GM12865 (cell line): ENCODE measurements at places on chromosomes 11 and 22.

DNA sequence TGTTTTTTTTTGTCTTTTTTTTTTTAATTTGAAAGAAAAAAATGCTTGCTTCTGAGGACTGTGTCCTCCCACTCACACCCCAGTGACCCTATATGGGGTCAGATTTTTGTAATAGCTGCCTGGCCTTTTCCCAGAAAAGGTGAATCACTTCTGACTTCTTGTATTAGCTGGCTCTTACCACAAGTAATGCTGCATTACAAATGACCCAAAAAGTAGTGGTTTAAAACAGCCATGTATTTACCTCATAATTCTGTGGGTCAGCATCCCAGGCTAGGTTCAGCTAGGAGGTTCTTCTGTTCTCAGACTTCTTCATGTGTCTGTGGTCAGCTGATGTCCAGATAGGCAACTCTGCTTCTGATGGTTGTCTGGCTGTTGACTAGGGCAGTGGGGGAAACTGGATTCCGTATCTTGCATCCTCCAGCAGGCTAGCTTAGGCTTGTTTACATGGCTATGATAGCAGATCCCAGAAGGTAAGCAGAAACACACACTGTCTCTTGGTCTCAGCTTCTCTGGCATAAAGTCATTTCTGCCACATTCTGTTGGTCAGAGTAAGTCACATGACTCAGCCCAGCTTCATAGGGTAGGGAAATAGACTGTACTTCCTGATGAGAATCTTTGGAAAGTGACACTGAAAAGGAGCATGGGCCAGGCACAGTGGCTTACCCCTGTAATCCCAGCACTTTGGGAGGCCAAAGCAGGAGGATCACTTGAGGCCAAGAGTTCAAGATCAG is 19.5 kb downstream of the LHFPL7 start:
- DNase-seq: no peak

DNA sequence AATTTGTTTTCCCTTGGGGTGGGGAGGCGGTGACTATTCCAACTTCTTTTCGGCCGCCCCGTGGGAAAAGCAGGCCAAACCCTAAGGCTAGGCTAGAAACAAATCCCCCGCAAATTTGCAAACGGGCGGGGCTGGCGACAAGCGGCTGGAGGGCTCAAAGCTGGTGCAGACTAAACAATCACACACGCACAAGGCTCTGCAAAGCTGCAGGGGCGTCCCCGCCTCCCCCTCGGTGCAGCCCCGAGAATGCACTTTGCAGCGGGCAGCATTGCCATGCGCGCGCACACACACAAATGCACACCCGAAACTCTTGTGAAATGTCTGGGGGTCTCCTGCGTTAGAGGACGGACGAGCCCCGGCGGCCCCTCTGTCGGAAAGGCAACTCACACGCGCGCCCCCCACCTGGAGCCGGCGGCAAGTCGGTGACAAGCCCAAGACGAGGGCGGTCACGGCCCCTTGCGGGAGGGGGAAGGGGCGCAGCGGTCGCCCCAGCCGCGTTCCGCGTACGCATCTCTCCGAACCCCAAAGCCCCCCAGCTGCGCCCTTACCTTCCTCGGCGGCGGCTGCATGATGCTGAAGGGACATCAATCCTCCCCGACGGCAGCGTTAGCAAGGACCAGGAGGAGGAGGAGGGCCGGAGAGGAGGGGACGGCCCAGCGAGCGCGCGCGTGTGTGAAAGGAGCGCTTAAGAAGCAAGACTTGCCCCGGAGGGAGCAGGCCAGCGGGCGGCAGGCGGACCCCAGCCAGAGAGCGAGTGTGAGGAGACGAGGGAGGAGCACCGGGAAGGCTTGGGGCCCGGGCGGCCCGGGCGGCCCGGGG is 600 bp downstream of the FCHSD2 start:
- peak; percentile 86 for DNase-seq

- DNase-seq: no peak
These were observed 7.9 kb downstream of the MTMR2 start for GRCh38 chr11:95916049-95916448.

- DNase-seq: no peak
These were observed 56.1 kb upstream of the NARS2 start for GRCh38 chr11:78630561-78631303.

DNA sequence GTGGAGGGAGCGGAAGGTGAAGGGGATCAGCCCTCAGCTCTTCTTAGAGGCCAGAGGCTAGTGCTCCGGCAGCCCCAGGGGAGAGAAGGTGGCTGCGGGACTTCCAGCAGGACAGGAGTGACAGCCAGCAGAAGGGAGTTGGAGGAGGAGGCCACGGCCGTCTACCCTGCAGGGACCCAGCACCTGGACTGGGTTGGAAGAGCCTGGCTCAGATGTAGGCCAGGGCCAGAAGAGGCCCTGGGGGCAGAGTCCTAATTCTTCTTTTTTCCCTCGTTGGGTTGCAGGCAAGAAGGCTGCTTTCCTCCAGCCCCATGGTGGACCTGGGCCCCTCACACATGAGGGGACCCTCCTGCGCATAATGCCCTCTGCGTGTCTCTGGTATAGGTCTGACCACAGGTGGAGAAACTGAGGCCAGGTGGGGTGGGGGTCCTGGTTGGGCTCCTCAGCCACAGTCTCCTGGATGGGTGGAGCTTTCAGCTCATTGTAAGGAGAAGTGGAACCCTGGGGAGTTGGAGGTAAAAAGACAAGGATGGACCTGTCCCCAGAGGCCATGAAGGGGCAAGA is 2.3 kb upstream of the MCAM start:
- DNase-seq: no peak

- no peak for DNase-seq
These were observed 127.8 kb downstream of the MYO18B start for GRCh38 chr22:25869771-25870170.

GRCh38 chr22:34475886-34476285 is 555.6 kb upstream of the LARGE1 start:
- no peak for DNase-seq

DNA sequence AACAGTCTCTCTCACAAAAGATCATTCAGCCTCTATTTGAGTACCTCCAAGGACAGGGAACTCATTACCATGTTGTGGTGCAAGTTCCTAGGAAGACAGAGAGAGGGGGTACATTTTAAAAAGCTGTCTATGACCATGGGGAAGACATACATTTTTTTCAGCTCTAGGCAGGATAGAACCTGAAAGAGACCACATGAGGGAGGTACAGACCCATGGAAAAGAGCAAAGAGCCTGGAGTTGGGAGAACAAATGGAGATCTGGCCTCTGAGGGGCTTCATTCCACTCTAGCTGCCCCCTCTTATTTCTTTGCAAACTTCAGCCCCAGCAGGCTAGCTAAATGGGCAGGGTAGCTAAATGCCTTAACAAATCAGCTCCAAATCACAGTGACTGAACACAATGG is 36.3 kb downstream of the KCNC1 start:
- DNase-seq: no peak

DNA sequence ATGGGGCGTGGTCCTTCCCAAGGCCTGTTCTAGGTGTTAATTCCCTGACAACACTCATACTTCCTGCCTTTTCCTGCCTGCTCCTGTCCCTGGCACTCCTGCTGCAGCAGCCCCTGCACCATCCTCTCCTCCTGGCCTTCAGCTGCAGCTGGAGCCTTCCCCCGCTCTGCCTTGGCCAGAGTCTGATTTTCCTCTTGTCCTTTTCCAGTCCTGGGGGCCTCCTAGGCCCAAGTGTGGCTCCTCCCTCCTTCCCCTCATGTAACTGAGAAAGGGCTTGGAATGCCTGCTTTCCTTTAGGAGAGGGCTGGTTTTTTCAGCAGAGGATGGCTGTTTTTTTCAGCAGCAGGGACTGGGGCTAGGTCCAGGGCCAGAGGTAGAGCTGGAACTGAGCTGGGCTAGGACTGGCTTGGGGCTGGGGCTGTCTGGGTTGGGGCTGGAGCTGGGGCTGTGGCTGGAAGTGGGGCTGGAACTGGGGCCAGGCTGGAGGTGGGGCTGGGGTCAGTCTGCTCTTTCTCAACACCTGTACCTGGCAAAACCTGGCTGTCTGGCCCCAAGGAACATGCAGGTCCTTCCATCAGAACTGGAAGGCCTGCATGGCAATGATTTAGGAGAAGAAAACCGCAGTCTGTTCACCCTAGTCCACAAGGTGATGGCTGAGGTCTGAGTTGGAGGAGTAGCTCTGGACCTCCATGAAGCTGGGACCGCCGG is 23.6 kb downstream of the ZC3H7B start:
- DNase-seq: no peak

- DNase-seq: no peak
These were observed 4.3 kb downstream of the GRK2 start for GRCh38 chr11:67270256-67271204.

GRCh38 chr11:79702303-79702702 is 261.5 kb upstream of the TENM4 start:
- no peak for DNase-seq

DNA sequence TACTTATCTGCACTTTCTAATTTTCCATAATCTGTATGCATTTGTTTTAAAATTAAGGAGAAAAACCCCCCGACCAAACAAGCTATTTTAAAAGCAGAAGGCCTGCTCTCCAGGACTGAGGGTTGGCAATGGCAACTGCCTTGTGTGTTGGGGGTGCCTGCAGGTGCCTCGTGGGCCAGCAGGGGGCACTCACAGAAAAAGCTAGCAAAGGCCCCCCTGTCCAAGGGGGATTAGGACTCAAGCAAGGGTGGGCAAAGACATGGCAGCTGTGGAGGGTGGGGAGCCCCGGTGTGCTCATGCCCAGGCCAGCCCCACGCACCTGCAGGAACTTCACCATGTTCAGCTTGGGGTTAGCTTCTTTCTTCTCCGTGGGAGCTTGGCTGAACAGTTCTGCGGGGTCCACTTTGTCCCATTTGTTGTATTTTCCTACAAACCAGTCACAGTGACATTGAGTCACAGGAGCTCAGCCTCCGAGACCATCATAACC is 10.3 kb downstream of the TOP3B start:
- peak; percentile 63 for DNase-seq

DNA sequence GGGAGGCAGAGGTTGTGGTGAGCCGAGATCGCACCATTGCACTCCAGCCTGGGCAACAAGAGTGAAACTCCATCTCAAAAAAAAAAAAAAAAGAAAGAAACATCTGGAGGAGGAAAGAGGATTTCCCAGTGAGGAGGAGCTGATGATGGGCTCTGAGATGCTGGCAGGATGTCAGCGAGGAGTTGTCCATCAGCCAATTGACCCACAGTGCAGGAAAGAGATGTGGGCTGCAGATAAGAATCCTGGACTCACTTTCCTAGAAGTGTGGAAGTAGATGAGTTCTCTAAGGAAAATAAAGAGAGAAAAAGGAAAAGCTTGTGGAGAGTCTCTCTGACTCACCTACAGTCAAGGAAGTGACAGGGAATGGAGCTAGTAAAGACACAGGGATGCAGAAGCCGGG is 9.7 kb downstream of the IZUMO1R start:
- DNase-seq: no peak

DNA sequence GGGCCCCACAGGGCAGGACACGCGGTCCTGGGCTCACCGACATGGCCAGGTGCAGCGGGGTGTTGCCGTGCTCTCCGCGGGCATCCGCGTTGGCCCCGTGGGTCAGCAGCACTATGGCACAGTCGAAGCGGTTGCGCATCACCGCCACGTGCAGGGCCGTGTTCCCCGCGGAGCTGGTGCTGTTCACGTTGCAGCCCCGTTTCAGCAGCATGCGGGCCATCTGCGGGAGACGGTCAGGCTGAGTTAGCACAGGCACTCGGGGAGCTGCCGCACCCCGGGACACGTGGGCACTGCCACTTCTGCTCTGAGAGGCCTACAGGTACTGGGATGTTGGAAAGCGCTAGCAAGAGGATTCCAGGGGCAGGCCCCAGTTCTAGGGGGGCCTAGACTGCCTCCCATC is 22.3 kb upstream of the BAIAP2L2 start:
- no peak for DNase-seq

DNA sequence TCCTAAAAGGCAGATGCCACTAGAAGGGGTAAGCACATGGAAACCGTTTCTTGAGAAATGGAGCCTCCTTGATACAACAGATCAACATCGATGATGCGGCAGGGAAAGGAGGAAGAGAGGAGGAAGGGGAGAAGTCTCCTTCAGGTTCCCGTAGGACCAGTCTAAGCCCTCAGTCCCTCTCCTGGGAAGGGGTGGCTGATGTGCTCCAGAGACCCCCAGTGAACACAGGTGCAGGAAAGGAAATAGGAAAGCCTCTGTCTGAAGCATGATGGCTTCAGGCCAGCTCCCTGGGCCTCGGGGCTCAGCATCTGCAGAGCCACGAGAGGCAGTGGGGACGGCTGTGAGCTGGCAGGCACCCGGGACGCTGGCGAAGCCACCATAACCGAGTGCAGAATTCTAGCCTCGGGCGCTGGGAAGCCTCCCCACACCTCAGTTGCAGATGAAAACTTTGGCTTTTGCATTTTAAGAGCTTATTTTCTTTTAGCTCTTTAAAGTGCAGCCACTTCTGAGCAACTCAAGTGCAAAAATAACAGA is 1.8 kb downstream of the SPATA19 start:
- DNase-seq: no peak

DNA sequence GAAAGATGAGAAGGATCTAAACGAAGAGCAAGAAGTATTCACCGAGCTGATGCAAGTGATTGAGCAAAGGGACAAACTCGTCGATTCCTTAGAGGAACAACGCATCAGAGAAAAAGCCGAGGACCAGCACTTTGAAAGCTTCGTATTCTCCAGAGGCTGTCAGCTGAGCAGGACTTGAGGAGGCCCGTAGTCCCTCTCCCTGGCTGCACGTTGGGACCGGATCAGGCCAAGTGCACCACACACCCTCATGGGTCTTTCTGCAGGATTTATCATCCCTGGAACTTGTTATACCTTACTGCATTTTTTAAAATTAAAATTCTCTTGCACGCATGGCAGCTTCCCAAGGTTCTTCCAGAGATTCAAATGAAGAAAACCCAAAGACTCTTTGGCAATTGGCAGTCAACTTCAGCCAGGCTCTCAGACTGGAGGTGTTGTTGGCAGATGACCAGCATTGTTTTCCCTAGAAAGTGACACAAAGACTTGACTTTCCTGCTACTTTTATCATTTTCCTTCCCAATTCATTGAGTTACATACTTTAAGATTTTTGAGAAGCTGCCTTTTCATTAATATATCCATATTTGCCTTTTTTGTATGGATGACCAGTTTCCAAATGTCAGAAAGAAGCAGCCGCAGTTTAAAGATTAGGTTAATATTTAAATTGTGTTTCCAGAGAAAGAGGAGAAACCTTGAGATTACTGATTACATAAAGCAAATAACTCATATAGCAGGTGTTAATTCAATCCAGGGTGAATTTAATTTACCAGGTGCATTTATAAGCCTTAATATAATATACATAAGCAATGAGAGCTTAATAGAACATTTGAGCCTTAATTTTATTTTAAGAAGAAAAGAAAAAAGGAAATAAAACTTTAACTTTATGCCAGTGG is 18.8 kb upstream of the PARVA start:
- no peak for DNase-seq

GRCh38 chr11:57277845-57278720 is 41.0 kb upstream of the APLNR start:
- DNase-seq: peak; percentile 32
